ENCODE measurements at places on chromosomes 1 and 21.
A peak's percentile ranks its signal among the peaks of the same experiment; 100 is the strongest.

DNA sequence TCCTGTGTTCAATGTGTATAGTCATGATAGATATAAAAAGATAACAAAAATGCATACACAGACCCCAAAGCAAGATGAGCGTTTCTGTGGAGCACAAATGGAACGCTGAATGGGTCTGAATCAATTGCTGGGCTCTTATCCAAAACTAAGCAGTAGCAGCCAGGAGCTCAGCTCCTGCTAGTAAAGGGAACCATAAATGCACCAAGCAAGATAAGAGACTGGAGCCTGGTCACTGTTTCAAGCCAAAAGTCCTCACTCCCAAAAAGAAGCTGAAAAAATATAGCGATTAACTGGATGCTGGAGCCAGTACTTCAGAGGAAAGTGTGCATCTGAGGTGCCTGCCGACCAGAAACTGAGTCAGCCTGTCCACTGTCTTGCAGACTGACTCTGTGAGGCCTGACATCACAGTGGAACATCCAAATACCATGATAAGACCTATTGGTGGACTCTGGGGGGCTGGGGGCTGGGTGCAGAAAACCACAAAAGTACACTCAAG lies 68.9 kb downstream of the LRRC8C start:
- DNase-seq, result peak; percentile 88

GRCh38 chr1:37150986-37151385 lies 116.7 kb upstream of the GRIK3 start:
- DNase-seq, result no peak

- no peak for DNase-seq
These were observed 73.3 kb upstream of the PAXBP1 start for GRCh38 chr21:32844653-32845436.

DNA sequence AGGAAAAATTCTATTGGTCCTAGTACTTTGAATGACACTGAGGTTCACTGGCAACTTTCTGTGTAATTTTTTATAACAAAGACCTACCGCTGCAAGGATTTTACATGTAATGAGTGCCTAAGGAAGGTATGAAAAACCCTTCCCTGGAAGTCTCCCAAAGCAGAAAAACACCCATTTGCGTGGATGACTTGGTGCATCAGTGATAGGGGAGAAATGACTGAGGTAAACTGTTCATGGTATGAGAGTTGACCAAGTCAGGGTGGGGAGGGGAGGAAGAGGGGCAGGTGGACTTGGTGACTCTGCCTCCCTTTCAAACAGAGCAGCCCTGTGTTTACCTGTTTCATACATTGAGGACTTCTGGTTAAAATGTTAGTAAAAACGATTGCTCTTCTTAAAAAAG lies 78.8 kb upstream of the IPO9 start:
- no peak for DNase-seq

- DNase-seq, result no peak
These were observed 11.7 kb upstream of the ARHGAP29 start for GRCh38 chr1:94248956-94249688.

All from OCI-M1 (cell line).